G401 (cell line): ENCODE measurements at places on chromosomes 3 and 15. TPM values are rescaled to one million over a fixed set of nuclear protein-coding genes. Genes with fewer than 3 reads are reported as not detected.

- peak; percentile 10 for DNase-seq
Observed at GRCh38 chr15:92111291-92111690, 257.8 kb downstream of the SLCO3A1 start.

- peak; percentile 92 for DNase-seq
Observed at GRCh38 chr3:15268033-15268631, 62.1 kb downstream of the CAPN7 start.

DNA sequence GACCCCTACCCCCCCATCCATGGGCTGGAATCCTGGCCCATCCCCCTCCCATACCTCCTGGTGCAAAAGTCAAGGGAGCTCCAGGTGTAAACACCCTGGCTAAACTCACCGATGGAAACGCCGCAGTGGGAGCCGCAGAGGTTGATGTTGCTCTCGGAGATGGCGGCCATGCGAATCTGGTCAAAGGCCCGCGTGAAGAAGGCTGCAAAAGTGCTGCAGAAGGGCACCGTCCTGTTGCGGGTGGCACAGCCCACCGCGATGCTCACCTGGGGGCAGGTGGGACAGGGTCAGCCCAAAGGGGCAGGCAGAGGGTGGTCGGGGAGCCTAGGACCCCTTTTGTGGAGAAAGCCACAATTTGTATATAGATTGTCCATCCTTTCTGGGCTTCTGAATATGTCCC, 26.7 kb downstream of the TKT start:
- no peak for DNase-seq

- no peak for DNase-seq
Observed at GRCh38 chr3:156983559-156983958, 157.4 kb downstream of the LEKR1 start.

GRCh38 chr15:91549581-91549980, 303.9 kb upstream of the SLCO3A1 start:
- DNase-seq = no peak

- no peak for DNase-seq
Observed at GRCh38 chr15:56019060-56019793, 25.8 kb upstream of the NEDD4 start.

- no peak for DNase-seq
Observed at GRCh38 chr3:134749802-134750553, 45.1 kb upstream of the EPHB1 start.

DNA sequence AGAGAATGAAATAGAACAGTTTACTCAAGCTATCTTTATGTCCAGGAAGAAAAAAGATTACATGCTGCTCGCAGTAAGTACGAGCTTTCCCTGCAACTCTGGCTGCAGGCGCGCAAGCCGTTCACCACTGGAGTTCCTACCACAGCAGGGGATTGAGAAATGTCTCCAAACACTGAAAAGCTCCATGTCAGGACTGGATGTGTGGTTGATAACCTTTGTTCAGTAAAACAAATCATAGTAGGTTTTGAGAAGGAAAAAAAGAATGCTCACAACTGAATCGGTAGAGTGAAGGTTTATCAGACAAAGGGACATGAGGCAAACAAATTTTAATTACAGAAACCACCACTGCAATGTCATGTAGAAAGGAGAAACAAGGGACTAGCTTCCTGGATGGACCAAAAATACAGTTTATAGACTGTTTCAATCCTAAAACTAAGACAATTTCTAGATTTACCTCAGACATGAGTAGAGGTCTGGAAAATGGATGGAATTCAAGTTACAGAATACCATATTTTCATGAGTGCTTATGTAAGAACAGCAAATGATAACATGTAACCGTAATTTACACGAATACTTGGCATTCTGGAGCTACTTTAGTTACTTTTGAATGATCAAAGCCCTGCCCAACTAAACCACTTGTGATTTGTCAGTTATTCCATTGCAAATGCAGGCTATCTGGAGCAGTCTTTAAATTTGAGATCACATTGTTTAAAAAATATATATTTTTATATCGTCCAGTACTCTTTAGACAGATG, 471.1 kb downstream of the SHQ1 start:
- no peak for DNase-seq

DNA sequence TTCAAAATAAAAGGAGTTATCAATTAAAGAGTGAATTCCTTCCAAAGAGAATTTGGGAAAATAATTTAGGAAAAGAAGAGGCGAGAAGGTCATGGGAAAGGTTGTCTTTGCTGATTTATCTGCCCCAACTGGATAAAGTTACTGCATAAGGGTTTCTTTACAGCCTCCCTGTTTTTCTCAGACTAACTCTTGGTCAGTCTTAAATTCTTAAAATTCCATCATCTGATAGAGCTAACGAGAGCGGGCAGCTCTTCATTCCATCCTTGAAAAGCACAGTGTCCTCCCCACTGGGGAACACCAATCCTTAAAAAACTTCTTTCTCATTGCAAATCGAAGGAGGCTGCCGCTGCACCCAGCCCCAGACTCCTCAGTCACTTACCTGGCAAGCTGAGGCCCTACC, 107.2 kb downstream of the PGPEP1L start:
- DNase-seq = no peak

Gene HAPLN3
- 60.6 and 74.5 TPM in 2 replicates for total RNA-seq
